Right forelimb (tissue), 1 donor: ENCODE measurements at places on chromosomes 5 and 9.

DNA sequence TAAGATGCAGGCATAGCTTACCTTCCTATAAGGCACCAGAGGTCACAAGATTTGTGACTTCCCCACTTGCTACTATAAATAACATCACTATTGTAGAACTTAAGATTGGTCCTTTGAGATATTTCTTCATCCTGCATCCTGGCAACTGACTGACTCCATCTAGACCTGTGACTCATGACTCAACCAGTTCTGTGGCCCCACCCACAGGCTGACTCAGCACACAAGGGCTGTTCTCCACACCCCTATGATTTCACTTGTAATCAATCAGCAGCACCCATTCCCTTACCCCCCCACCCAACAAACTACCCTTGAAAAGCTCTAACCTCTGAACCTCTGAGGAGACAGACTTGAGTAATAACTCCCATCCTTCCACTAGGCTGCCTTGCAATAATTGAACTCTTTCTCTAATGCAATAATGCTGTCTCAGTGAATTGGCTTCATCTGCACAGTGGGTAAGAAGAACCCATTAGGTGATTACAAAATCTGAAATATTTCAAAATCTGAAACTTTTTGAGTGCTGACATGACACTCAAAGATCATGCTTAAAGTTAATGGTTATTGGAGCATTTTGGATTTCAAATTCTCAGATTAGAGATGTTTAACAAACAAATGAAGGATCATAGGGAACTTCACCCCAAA is 296.7 kb downstream of the ARL15 start:
- no peak for DNase-seq

- DNase-seq, result no peak
These were observed 13.8 kb upstream of the CLIC3 start for GRCh38 chr9:137009938-137010732.

- no peak for DNase-seq
These were observed 51.3 kb downstream of the LHFPL2 start for GRCh38 chr5:78597068-78597973.

GRCh38 chr5:33612386-33612785 is 171.6 kb downstream of the TARS1 start:
- no peak for DNase-seq

DNA sequence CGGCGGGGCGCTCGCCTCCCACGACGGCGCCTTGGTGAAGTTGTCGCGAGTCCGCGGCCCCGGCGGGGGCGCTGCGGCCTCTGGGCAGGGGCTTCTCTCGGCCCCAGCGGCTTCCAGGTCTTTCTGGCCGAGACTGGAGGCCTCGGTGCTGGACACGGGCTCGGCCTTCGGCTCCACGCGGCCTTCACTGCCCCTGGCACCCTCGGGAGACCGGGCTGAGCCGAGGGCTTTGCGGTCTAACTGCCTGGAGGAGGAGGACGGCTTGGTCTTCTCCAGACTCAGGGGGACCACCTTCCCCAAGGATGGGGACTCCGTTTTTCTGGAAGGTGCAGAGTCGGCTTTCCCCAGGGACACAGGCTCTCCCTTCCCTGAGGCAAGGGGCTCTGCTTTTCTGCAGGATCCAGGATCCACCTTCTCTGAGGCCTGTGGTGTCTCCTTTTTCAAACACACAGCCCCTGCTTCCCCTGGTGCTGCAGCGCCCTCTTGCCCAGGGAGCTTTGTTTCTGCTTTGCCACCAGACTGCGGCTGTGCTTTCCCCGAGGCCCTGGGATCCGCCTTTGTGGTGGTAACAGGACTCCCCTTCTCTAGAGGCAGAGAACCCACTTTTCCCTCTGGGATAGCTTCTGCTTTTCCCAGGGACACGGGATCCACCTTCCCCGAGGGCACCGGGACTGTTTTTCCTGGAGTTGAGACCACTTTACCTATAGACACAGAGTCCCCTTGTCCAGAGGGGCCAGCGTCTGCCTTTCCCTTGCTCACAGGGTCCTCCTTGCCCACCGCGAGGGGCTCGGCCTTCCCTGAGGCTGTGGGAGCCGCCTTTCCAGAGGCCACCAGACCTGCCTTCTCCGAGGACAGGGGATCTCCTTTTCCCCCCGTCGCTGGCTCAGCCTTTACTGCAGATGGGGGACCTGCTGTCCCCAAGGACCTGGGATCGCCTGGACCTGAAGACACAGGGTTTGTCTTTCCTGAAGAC is 12.3 kb downstream of the GPRIN1 start:
- DNase-seq, result no peak

DNA sequence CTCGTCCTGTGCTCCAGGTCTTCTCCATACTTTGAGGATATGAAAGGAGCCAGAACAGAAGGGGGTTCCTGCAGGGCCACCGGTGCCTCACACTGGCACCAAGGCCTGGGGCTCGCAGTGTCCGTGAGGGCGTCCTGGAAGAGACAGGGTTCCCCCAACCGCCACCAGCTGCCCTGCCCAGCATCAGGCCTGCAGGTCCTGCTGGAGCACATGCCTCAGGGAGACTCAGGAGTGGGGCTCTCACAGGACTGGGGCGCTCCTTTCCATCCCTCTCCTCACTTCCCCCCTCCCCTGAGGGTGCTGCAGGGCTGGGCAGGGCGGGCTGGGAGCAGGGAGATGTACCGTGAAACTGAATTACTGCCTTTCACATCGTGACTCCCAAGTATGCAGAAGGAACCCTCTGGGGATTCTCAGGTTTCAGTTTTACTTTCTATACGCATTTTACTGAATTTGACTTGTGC is 31.7 kb downstream of the CEP72 start:
- DNase-seq, result no peak

- DNase-seq, result no peak
These were observed 279.7 kb downstream of the NPR3 start for GRCh38 chr5:32990593-32991420.

DNA sequence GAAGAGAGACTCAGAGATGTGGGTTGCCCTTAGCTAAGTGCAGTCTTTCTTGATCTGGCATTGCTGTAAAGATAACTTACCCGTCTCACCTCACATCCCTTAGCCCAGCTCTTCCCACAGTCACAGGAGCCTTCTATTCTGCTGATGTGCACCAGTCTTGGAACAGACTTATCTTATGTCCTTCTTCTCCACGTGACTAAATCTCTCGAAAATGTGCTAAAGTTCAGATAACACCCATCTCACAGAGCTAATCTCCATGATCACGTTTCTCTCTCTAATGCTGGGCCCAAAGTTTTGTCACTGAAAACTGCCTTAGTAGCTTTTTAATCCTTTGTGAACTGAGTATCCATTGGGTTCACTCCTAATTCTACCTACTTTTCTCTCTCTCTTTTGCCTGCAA is 16.7 kb downstream of the SLC36A1 start:
- no peak for DNase-seq

- no peak for DNase-seq
These were observed 88.8 kb upstream of the EQTN start for GRCh38 chr9:27385606-27386322.

DNA sequence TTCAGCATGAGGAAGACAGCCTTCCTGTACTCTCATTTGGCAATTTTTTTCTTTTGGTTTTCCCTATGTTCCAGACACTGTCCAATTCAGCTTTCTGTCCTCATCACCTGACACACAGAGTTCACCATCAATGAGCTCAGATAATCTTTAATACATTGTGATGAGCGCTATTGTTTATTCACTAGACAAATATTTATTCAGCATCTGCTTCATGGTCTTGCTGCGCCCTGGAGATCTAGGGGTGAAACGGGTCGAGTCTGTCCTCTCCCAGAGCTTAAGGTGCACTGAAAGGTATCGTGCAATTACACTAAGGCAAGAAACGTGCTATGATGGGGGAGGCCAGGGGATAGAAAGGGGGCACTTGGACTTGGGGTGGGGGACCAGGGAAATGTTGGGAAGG is 281.6 kb downstream of the ZSWIM6 start:
- DNase-seq, result no peak

GRCh38 chr9:93612796-93613154 is 36.4 kb downstream of the PHF2 start:
- no peak for DNase-seq

GRCh38 chr5:50763351-50763750 is 96.9 kb downstream of the PARP8 start:
- no peak for DNase-seq

DNA sequence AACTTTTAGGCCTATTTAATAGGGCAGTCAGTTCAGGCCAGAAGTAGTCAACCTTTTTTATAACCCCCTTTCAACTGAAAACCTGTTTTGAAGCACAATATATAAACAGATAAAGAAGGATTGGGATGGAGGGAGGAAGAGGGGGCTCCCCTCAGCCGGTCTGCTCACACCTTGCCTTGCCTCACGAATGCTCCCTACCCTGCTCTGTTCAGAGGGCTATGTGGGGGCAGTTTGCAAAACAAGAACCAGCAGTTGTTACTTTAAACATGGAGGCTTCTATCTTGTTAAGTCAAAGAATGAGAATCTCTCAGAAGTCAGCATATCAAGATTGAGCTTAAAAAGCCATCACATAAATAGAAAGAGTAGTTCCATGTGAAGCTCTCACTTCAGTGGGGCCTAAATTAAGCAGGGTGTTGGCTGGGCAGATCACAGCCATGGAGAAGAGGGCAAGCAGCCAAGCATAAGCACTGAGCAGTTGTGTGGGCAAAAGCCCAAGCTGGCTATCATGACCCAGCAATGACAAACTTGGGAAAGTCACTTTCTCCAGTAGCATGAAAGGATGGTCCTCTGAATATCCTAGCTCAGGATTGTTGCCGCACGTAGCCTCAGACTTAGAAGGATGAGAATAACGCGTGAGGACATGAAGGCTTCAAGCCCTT is 70.6 kb downstream of the ALDH1A1 start:
- no peak for DNase-seq

DNA sequence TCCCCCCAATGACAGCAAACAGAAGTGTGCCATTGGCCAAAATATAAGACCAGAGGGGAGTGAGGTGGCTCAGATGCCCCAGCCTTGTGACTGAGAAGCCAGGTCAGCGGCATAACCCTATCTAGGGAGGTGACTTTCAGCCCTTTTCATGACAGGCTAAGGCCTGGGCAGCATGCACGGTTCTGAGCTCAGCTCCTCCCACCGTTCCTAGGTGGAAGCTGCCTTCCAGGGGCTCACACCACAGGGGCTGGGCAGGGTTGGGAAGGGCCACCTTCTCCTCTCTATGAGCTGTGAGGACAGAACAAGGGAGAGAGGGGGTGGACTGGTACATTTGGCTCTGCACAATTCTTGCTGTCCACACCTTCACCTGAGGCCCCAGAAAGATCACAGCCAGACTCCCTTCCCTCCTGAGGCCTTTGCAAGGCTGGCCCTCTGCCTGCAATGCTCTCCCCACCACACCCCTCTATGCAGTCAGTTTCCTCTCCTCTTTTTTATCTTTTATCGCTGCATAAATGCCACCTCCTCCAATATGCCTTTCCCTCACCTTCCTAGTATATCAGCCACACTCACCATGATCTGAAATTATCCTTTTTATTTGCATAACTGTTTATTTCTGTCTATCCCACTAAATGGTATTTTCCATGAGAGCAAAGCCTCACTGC is 5.1 kb upstream of the EGR1 start:
- DNase-seq, result no peak

- DNase-seq, result no peak
These were observed 117.2 kb downstream of the INVS start for GRCh38 chr9:100216178-100216787.

- no peak for DNase-seq
These were observed 561.8 kb downstream of the CETN3 start for GRCh38 chr5:89847743-89848142.

- no peak for DNase-seq
These were observed 294.1 kb downstream of the FANCC start for GRCh38 chr9:95023217-95024003.

- peak; percentile 56 for DNase-seq
These were observed 2.5 kb upstream of the NRARP start for GRCh38 chr9:137304383-137305059.

DNA sequence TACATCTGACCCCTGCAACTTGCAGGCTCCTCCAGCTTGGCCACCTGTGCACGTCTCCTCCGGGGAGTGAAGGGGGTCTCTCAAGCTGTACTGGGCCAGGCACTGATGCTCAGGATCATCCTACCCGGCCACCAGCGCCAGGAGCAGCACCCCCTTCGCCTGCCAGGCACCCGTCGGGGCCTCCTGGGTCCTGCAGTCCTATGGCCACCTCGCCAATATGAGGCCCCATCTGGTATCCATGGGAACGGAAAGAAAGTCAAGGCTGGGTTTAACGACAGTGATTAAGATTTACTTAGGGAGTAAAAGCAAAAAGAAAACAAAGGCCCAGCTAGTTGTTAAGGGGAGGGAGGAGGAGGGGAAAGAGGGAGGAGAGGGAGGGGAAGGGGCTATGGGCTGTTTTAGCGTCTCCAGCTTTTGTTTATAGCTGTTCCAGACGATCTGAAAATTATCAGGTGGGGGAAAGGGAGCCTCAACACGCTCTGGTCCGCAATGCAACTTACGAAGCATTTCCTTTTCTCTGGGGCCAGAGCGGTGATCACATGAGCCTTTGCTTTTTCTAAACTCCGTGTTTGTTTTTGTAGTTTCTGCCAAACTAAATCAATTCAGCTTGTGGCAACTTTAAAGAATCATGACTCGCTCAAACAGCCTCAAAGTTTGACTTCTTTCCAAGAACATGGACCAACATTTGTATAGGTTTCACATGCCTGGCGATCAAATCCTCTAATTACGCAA is 132.4 kb downstream of the ROR2 start:
- no peak for DNase-seq

DNA sequence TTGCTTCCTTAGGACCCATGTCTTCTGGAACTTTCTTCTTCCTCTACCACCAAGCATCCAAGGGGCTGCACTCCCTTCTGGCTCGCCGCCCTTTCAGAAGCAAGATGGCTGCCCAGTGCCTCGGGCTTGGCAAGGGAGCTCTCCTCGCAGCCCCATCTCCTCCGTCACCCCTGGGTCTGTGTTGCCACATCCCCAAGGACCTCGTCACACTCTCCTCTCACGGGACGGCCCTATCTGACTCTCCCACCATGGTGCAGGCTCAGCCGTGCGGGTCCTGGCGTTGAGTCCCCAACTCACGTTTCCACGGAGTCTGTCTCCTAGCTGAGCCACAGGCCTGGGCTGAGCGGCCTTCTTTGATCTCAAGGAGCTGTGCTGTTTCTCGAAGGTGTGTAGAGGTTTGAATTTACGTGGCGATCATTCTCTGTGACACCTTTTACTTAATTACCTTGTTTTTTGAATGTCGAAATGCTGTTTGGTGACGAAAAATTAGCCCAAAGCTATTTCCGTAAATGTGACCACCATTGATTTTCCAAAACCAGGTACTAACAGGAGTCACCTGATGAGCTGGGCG is 15.0 kb upstream of the SCGB3A1 start:
- DNase-seq, result no peak

DNA sequence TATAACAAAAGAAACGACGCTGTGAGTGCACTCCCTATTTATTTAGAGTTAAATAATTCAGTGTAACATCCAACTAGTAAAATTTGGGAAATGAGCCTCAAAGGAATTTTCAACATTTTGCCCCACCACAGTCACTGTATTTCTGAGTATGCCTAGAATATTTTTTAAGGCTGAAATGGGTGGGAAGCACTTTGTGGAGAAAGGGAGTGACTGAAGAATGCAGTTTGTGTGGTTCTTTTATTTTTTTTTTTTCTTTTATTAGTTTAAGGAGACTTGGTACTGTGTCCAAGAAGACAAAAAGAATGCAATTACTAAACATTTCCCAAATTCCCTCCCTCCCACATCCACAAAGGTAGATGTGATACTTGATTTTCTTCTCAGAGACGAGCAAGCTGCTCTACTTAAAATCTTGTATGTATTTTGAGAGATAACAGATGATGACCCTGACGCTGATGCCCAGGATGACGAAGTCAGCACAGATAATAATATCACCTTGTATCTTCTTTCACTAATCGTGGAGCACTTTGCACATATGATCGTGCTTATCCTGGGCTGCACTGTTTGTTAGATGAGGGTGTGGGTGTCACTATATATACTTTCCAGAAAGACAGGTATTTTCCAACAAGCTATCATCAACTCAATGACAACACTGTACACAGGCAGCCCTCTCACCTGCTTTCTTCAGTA is 586.3 kb downstream of the RAB3C start:
- no peak for DNase-seq

- no peak for DNase-seq
These were observed 41.9 kb downstream of the SETX start for GRCh38 chr9:132312873-132313272.
